ENCODE measurements at places on chromosomes 11 and 22. TPM values are rescaled to one million over a fixed set of nuclear protein-coding genes. Genes with fewer than 3 reads are reported as not detected.
A peak's percentile ranks its signal among the peaks of the same experiment; 100 is the strongest.

The EMID1 gene
- 45.6 TPM for total RNA-seq

The TPCN2 gene
- total RNA-seq = 24.1 TPM

The MADD gene
- 20.9 TPM for total RNA-seq

The MED17 gene
- 18.2 TPM for total RNA-seq

The PLAAT2 gene
- 0.39 TPM for total RNA-seq

The CLP1 gene
- total RNA-seq = 16.6 TPM

The TPBGL gene
- not detected for total RNA-seq

The ADAMTS15 gene
- 1.2 TPM for total RNA-seq

The MMP3 gene
- 0.32 TPM for total RNA-seq

DNA sequence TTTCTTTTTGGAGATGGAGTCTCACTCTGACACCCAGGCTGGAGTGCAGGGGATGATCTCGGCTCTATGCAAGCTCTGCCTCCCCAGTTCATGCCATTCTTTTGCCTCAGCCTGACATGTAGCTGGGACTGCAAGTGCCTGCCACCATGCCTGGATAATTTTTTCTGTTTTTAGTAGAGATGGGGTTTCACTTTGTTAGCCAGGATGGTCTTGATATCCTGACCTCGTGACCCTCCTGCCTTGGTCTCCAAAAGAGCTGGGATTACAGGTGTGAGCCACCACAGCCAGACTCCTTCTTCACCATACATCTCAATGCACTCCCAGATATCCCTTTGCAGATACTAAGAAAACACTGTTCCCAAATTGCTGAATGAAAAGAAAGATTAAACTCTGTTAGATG is 224.3 kb downstream of the OR4A5 start:
- DNase-seq = no peak

DNA sequence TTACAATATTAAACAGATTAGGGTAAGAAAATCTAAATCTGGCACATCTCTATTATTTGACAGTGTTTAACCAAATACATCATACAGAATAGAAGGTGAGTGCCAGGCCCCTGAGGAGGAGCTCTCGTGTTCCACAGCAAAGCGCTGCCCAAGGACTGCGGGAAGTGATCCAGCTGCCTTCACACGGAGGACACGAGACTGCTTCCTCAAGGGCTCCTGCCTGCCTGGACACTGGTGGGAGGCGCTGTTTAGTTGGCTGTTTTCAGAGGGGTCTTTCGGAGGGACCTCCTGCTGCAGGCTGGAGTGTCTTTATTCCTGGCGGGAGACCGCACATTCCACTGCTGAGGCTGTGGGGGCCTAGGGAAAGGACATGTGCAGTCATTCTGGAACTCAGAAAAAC is 71.1 kb downstream of the NCAPD3 start:
- DNase-seq = no peak

- no peak for DNase-seq
Measured at GRCh38 chr11:67302571-67303131, 679 bp upstream of the SSH3 start.

- DNase-seq = no peak
Measured at GRCh38 chr11:102924851-102925380, 30.6 kb downstream of the MMP13 start.

GRCh38 chr11:10540546-10540914 is 457 bp downstream of the RNF141 start:
- peak; percentile 48 for DNase-seq

- no peak for DNase-seq
Measured at GRCh38 chr11:41245184-41245583, 214.3 kb downstream of the LRRC4C start.

GRCh38 chr11:73856031-73856567 is 20.5 kb downstream of the COA4 start:
- no peak for DNase-seq

DNA sequence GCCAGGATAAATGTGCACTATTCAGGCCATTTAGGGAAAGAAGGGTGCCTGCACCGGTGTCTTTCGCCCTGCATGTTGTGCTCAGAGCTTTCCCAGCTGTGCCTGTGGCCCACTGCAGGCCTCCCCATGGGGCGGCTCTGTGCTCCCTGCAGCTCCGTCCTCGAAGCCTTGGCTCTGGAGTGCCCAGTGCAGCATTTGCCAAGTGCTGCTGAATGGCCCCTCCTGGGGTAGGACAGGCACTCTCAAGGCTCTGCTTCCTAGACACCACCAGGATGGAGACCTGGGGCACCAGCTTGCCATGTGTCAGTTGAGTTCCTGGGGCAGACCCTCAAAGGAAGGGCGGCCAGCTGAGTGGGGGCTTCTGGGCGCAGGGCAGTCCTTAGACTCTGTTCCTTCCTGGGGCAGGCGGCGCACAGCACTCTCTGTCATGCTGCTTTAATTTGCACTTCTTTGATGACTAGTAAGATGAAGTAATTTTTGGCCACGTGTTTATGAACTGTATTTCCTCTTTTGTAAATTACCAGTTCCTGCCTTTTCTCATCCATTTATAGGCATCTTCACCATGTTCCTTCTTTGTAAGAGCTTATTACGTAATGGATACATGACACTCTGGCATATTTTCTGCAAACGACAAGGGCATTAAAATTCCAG is 32.1 kb upstream of the GNB1L start:
- DNase-seq = no peak

DNA sequence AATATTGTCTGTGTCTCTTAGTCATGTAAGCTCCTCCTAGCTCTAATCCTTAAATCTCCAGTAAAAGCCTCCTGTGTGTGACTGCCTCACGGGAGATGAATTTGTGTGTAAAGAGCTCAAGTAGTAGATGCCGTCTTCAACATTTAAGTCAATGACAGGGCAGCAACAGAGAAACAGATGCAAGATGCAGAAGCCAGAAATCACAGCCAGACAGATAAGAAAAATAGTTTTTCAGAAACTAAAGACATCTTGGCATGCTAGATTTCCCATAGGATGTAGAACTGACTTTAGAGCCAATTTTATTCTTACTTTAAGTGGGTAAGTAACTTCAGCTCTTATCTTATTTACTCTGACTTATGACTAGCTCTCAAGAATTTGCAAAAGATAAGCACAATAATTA is 652.8 kb downstream of the KCNA4 start:
- no peak for DNase-seq

GRCh38 chr22:17217179-17217578 is 2.1 kb downstream of the ADA2 start:
- DNase-seq = no peak

DNA sequence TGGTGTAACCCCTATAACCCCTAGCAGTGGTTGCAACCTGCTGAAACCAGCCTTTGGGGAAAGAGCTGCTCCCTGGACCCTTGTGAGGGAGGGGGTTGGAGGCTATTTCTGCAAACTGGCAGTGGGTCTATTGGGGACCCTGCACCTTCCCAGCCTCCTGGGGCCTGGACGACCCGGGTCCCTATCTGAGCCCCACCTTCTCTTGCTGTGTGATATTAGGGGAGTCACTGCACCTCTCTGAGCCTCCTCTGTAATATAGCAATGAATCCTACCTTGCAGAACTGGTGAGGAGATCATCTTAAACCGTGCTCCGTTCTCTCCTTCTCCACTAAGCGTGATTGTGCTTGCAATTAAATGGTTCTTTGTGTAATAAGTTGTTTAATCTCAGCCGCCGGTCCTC is 24.0 kb upstream of the MPPED1 start:
- DNase-seq = no peak

DNA sequence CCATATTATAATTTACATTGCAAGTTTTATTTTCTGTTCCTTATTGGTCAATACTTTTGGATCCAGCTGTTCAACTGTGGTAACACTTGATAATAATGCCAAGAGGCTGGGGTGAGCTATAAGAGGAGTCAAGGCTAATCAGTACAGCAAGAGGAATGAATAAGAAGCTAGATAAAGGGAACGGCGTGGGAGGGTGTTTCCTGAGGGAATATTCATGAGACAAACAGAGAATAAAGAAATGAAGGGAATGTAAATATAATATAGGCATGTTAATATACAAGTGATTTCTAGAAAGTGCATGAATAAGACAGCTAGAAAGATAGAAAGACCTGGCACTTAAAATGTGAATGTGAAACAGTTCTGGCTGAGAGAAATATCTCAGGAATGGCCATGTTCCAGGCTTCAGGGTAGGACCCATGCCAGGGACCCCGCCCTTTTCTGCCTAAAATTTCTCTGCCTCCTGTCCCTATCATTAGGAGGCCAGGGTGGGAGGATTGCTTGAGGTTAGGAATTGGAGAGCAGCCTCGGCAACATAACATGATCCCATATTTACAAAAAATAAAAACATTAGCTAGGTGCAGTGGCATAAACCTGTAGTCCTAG is 3.9 kb downstream of the OR51B4 start:
- DNase-seq = no peak

DNA sequence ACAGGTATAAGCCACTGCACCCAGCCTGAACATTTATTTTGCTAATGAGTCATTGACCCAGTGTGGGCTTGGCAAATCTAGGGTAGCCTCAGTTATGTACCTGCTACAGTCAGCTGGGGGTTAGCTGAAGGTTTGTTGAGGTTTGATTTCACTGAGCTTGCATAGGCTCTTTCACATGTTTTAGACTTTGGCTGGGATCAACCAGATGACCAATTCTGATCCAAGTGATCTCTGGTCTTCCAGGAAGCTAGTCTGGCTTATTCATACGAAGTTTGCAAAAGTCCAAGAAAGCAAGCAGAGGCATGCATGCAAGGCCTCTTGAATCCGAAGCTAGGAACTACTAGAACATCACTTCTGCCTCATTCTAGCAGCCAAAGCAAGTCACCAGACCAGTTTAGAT is 21.0 kb downstream of the SERPING1 start:
- DNase-seq = no peak

- DNase-seq = no peak
Measured at GRCh38 chr11:90329043-90329442, 106.2 kb upstream of the CHORDC1 start.

- no peak for DNase-seq
Measured at GRCh38 chr11:9160166-9160565, 68.8 kb upstream of the SCUBE2 start.

DNA sequence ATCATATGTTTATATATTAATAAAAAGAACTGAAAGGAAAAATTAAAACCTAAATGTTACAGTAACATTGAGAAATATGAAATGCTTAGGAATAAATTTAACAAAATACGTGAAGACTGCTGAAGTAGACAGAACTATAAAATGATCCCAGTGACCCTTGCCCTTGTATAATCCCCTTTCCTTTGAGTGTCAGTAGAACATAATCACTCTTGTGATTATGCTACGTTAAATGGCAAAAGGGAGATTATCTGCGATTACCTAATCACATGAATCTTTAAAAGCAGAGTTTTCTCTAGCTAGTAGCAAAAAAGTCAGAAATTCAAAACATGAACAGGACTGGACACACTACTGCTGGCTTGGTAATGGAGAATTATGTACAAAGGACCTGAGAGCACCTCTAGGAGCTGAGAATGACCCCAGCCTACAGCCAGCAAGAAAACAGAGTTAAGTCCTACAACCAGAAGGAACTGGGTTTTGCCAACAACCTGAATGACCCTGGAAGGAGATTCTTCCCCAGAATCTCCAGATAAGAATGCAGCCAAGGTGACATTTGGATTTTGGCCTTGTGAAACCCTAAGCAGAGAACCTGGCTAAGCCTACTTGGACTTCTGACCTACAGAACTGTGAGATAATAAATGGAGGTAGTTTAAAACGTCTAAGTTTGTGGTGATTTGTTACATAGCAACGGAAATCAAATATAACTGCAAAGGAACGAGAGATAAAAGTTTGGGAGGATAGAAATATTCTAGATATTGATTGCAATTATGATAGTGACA is 157.2 kb downstream of the ATG16L2 start:
- DNase-seq = no peak
